ENCODE measurements at places on chromosomes 5 and 9. TPM values are rescaled to one million over a fixed set of nuclear protein-coding genes. Genes with fewer than 3 reads are reported as not detected.

The OGN gene
- total RNA-seq: 10.6 TPM

The PROB1 gene
- total RNA-seq: 1.9 TPM

The PCDHA4 gene
- 1.1 TPM for total RNA-seq

The ACOT12 gene
- not detected for total RNA-seq

The ERAP2 gene
- total RNA-seq: 26.9 TPM

The CARD6 gene
- total RNA-seq: 24.1 TPM

The AP3S1 gene
- total RNA-seq: 70.4 TPM

The OR13C5 gene
- total RNA-seq: not detected

The PCDHB5 gene
- 2.3 TPM for total RNA-seq

The TRIM7 gene
- total RNA-seq: 4.9 TPM
